Neuronal stem cell (in vitro differentiated cells): ENCODE measurements at places on chromosomes 6 and 20.

- no peak overlapping the region for H3K4me3 ChIP-seq
- DNase-seq: no peak
- no peak overlapping the region for H3K27ac ChIP-seq
- H3K36me3 ChIP-seq: no peaks in the 10 kb centered on the region
Observed at GRCh38 chr20:45461225-45461624, 8.3 kb upstream of the WFDC2 start.

GRCh38 chr20:43974695-43975094 lies 60.0 kb downstream of the TOX2 start:
- H3K36me3 ChIP-seq: no peaks in the 10 kb centered on the region
- H3K4me1 ChIP-seq: peaks cover 2% of the 10 kb centered on the region
- H3K27ac ChIP-seq: no peak overlapping the region
- H3K27me3 ChIP-seq: no peaks in the 10 kb centered on the region

- no peak overlapping the region for H3K4me3 ChIP-seq
- no peaks in the 10 kb centered on the region for H3K36me3 ChIP-seq
- DNase-seq: no peak
Observed at GRCh38 chr6:118506071-118506638, 41.9 kb upstream of the PLN start.

- peaks cover 2% of the 10 kb centered on the region for H3K36me3 ChIP-seq
- no peak overlapping the region for H3K4me3 ChIP-seq
- no peak overlapping the region for H3K27ac ChIP-seq
- DNase-seq: no peak
Observed at GRCh38 chr6:134047673-134048072, 4.8 kb downstream of the SLC2A12 start.

GRCh38 chr20:6420336-6420735 lies 297.5 kb upstream of the FERMT1 start:
- no peaks in the 10 kb centered on the region for H3K27me3 ChIP-seq
- no peak for DNase-seq
- H3K4me3 ChIP-seq: no peak overlapping the region
- H3K27ac ChIP-seq: no peak overlapping the region
- H3K4me1 ChIP-seq: no peaks in the 10 kb centered on the region
- H3K36me3 ChIP-seq: no peaks in the 10 kb centered on the region

DNA sequence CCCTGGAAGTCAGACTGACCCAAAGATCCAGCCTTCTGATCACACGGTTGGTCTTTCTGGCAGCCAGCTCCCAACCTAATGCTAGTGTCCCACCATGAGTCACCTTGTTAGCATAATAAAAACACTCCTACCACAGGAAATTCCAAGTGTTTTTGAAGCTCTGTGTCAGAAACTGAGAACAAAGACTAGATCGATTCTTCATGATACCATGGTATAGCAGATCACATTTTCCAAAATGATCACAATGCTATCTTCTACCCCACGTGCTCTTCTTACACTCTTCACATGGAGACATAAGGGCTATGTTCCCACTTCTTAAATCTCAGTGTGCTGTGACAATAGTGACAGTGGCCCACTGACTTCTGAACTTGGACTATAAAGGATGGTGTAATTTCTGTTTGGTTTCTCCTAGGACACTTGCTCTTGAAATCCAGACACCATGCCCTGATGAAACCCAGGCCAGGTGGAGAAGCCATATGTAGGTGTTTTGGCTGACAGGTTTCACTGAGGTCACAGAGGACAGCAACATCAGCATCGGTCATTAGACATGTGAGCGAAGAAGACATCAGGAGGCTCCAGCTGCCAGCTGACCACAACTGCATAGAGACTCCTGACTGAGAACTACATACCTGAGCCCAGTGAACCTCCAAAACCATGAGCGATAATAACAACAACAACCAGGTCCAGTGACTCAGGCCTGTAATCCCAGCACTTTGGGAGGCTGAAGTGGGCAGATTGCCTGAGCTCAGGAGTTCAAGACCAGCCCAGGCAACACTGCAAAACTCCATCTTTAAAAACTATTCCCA lies 57.5 kb downstream of the MKKS start:
- no peaks in the 10 kb centered on the region for H3K36me3 ChIP-seq
- H3K27ac ChIP-seq: no peak overlapping the region
- H3K4me3 ChIP-seq: no peak overlapping the region
- DNase-seq: no peak

- H3K27ac ChIP-seq: no peak overlapping the region
- H3K4me3 ChIP-seq: no peak overlapping the region
- no peaks in the 10 kb centered on the region for H3K36me3 ChIP-seq
- H3K27me3 ChIP-seq: no peaks in the 10 kb centered on the region
Observed at GRCh38 chr6:11282245-11282644, 49.8 kb upstream of the NEDD9 start.

GRCh38 chr20:61933951-61934715 lies 131.5 kb downstream of the TAF4 start:
- no peak for DNase-seq
- H3K27ac ChIP-seq: no peak overlapping the region
- H3K27me3 ChIP-seq: peaks cover 2% of the 10 kb centered on the region

- H3K27ac ChIP-seq: no peak overlapping the region
- no peaks in the 10 kb centered on the region for H3K4me1 ChIP-seq
- H3K36me3 ChIP-seq: no peaks in the 10 kb centered on the region
Observed at GRCh38 chr6:15946701-15947385, 182.0 kb upstream of the MYLIP start.

GRCh38 chr6:19934996-19935591 lies 97.9 kb downstream of the ID4 start:
- H3K36me3 ChIP-seq: no peaks in the 10 kb centered on the region
- DNase-seq: no peak
- no peak overlapping the region for H3K4me3 ChIP-seq
- H3K27me3 ChIP-seq: no peaks in the 10 kb centered on the region
- H3K27ac ChIP-seq: no peak overlapping the region
- no peaks in the 10 kb centered on the region for H3K4me1 ChIP-seq

DNA sequence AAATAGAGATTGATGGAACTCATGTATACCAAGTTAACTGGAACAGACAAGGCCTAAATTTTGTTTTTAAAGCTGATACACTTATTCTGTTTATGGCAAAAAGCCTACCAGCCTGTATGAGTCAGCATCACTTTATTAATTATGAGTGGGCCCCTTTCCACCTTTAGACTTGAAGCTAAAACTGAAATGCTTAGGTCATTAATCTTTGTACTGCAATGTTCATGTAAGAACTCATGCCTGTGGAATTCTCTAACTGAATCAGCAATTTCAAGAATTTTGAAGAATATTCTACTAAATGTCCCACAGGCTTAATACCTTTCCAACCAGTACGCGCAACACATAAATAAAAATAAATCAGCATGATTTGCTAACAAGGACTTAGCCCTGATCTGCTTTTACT lies 140.2 kb upstream of the PHACTR1 start:
- H3K36me3 ChIP-seq: no peaks in the 10 kb centered on the region

DNA sequence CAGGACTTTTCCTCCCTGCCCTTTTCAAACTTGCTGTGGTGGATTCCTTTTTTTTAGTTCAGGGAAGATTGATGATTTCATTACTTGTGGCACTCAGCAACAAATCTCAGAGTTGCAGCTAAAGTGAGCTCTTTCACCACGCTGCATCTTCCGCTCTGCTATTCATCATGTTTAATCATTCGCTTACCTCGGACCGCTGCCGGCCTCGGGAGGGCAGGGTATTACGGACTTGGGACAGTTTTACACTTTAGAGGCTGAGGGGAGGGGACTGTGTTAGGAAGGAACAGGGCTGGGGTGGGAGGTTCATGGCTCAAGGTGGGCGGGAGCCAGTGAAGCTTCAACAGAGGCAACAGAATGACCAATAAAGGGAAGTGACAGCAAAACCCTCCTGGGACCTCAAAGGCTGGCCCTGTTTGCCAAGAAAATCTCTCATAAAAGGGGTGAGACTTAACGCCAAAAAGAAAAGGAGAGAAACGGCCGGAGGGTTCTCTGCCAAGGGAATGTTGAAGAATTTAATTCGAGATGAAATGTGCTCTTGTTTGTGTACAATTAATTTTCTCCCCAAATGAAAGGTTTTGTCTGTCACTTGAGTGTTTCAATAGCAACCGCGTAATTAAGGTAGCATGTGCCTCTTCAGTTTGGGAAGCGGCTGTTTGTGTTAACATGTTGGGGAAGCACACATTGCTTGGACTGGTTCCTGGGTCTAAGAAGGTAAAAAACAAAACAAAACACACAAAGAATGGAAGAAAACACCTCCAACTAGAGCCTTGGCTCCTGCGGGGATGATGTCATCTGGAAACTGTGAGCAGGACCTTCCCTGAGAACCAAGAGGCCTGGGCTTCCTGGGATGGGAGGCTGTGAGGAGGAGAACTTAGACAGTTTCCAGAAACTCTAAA lies 72.5 kb upstream of the SULF2 start:
- no peaks in the 10 kb centered on the region for H3K36me3 ChIP-seq
- no peak overlapping the region for H3K4me3 ChIP-seq
- no peak overlapping the region for H3K27ac ChIP-seq
- no peak for DNase-seq

GRCh38 chr20:19451231-19451922 lies 238.9 kb downstream of the SLC24A3 start:
- no peaks in the 10 kb centered on the region for H3K36me3 ChIP-seq
- no peak overlapping the region for H3K27ac ChIP-seq
- DNase-seq: no peak
- no peaks in the 10 kb centered on the region for H3K4me1 ChIP-seq
- H3K4me3 ChIP-seq: no peak overlapping the region

- DNase-seq: no peak
- H3K4me3 ChIP-seq: no peak within 1 kb of the TSS
- H3K27me3 ChIP-seq: no peaks in the 10 kb centered on the region
- no peaks in the 10 kb centered on the region for H3K4me1 ChIP-seq
- no peaks in the 10 kb centered on the region for H3K36me3 ChIP-seq
- H3K27ac ChIP-seq: no peak within 1 kb of the TSS
Observed at GRCh38 chr6:29099190-29099589, at the start of gene OR2J1. Gene OR2J1, plus strand, starts transcription at chr6:29099490. Its CDS starts 1,453 bp downstream, at chr6:29100943.

DNA sequence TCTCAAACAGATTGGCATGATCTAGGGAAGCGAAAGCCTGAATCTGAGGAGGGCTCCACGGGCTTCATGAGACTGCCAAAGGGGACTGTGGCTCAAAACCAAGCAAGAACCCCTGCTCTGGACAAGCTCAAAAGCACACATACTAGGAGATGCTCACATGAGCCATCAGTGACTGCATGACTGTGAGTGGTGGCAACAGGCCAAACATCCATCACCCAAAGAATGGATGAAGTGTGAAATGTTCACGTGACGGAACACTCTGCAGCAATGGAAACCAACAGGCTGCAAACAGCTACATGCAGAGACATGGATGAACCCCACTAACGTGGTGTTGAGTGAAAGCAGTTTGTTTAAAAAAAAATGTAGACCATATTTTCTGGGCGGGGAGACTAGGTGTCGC lies 136.3 kb downstream of the PREX1 start:
- no peak overlapping the region for H3K27ac ChIP-seq
- no peaks in the 10 kb centered on the region for H3K4me1 ChIP-seq

GRCh38 chr20:59434960-59435359 lies 134.5 kb downstream of the EDN3 start:
- no peak overlapping the region for H3K27ac ChIP-seq
- H3K27me3 ChIP-seq: no peaks in the 10 kb centered on the region
- no peaks in the 10 kb centered on the region for H3K36me3 ChIP-seq
- no peak overlapping the region for H3K4me3 ChIP-seq
- DNase-seq: no peak

DNA sequence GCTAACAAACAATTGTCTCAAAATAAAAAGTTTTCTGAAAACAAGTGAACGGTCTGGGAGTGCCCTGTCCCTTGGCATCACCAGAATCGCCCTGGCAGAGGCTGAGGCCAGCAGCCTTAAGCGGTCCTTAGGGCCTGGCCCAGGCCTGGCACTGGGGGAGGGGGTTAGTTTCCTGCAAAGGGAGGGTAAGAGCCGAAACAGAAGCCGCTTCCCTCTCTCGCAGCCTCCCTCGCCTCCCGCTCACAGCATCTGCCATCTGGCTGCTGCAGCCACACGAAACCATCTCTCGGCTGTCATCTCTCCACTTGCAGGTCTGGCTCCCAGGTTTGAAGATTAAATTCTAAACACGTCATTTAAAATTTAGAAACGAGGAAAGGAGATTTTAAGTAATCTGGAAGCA lies 31.5 kb downstream of the PMEPA1 start:
- DNase-seq: no peak
- H3K4me3 ChIP-seq: no peak overlapping the region
- H3K27me3 ChIP-seq: no peaks in the 10 kb centered on the region
- H3K4me1 ChIP-seq: no peaks in the 10 kb centered on the region

DNA sequence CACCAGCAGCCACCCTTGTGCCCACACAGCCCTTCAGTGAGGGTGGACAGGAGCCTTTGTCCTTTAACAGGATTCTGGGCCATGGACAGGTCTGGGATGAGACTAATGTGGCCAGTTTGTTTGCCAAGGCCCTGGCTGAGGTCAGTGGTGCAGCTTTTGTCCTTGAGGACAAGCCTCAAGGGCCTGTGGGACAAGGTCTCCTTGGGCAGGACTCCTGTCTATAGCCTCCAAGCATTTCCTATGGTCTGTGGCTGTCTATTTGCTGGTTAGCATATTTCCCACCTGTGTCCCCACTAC lies 44.1 kb downstream of the SUN5 start:
- no peaks in the 10 kb centered on the region for H3K27me3 ChIP-seq
- no peaks in the 10 kb centered on the region for H3K36me3 ChIP-seq
- H3K27ac ChIP-seq: no peak overlapping the region

DNA sequence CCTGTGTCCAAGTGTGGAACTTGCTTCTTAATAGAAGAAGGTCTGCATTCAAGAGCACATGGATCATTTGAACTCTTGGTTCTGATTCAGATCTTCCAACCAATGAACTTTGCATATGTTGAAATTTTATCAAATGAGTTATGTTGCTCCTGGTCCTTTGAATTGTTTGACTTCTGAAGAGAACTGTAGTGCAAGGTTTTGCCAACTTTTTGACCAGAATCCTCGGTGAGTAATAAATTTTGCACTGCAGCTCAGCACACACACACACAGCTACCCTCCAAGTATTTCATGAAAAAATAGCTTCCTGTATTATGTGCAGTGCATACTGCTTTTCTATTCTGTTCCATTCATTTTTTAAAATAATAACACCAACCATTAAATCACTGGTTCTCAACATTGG lies 67.5 kb downstream of the BFSP1 start:
- no peak overlapping the region for H3K4me3 ChIP-seq
- DNase-seq: no peak
- no peaks in the 10 kb centered on the region for H3K27me3 ChIP-seq

DNA sequence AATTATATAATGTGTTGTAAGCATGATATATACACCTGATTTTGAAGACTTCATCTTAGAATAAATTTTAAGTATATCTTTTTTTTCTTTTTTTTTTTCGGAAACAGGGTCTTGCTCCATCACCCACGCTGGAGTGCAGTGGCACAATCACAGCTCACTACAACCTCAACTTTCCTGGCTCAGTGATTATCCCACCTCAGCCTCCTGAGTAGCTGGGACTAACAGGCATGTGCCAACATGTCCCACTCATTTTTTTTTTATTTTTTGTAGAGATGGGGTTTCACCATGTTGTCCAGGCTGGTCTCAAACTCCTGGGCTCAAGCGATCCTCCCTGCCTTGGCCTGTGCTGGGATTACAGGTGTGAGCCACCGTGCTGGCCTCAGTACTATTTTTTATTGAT lies 17.1 kb downstream of the VPS52 start:
- H3K27me3 ChIP-seq: no peaks in the 10 kb centered on the region
- peaks cover 5% of the 10 kb centered on the region for H3K36me3 ChIP-seq
- H3K4me3 ChIP-seq: no peak overlapping the region

- no peak overlapping the region for H3K27ac ChIP-seq
- no peak for DNase-seq
- no peaks in the 10 kb centered on the region for H3K4me1 ChIP-seq
- H3K36me3 ChIP-seq: no peaks in the 10 kb centered on the region
- H3K4me3 ChIP-seq: no peak overlapping the region
- H3K27me3 ChIP-seq: no peaks in the 10 kb centered on the region
Observed at GRCh38 chr6:38805127-38805655, 90.1 kb downstream of the DNAH8 start.

GRCh38 chr6:88761237-88762031 lies 202.0 kb downstream of the RNGTT start:
- H3K36me3 ChIP-seq: peaks cover 4% of the 10 kb centered on the region
- H3K27me3 ChIP-seq: no peaks in the 10 kb centered on the region
- no peak for DNase-seq
- H3K4me1 ChIP-seq: no peaks in the 10 kb centered on the region
